ENCODE measurements at places on chromosomes 1 and 21. TPM values are rescaled to one million over a fixed set of nuclear protein-coding genes. Genes with fewer than 3 reads are reported as not detected.

- no peak for DNase-seq
These were observed 120.1 kb downstream of the BACH1 start for GRCh38 chr21:29418813-29419212.

- DNase-seq = no peak
These were observed 17.4 kb downstream of the PIK3C2B start for GRCh38 chr1:204477036-204477740.

DNA sequence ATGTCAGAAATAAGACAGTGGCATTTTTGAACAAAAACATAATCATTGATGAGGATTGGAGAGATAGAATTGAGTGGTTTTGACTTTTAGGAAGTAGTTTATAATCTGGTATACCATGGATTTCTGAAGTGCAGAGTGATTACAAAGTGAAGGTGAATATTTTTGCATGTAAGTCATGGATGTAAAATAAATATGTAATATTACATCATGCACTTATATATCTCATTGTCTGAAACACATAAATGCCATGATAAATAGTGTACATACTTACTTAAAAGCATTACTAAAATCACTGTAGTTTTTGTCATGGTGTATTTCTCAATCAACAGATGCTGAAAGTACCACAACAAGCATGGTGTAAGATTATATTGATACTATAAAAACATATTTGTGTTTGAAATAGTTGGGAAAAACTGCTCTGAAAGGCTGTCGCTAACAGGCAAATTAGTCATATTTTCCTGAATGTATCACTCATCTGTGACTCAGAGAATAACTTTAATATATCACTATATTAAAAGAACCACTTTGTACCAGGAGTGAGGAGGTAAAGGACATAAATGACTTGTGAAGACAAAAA, 24.8 kb upstream of the RGS18 start:
- no peak for DNase-seq

GRCh38 chr1:222794656-222795474, 20.0 kb upstream of the DISP1 start:
- DNase-seq = no peak

- DNase-seq = no peak
These were observed 17.1 kb downstream of the PDZK1IP1 start for GRCh38 chr1:47172782-47173181.

DNA sequence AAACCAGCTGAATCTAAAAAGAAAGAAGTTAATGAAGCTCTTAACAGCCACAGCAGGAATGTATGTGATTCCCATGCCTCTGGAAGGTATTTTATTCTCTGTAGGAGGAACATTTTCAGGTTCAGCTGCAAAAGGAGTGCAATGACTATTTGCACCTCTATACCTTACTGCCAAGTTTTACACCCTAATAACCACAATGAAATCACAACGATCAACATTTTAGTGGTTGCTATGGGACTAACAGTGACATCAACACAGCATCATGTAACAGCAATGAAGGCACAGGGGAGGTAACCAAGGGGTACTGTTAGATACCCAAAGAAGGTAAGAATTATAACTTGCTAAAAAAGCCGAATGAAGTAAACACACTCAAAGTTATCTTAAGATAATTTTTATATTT, 116.3 kb upstream of the HP1BP3 start:
- no peak for DNase-seq

DNA sequence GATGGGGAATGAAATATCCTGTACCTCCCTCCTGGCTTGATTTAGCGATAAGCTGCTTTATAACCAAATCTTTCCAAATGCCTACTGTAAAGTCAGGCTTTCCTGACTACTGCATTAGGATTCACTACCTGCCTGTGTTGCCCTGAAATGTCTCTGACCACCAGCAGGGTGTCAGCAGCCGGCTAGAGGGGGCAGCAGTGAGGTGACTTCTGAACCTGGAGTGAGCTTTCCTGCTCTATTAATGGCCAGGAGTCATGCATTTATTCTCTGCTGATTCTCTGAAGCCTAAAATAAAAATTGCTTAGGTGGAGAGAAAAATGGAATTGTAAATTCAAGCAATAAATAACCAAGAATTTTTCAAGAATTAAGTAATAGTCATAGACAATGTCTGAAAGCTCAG, 2.5 kb downstream of the BACE2 start:
- peak; percentile 66 for DNase-seq

Gene OR2C3
- not detected for total RNA-seq

Gene URB2
- total RNA-seq = 9.9 TPM

Gene CLEC20A
- total RNA-seq = not detected

Data from liver (tissue), 10 donors.